ENCODE measurements at places on chromosomes 13 and 19.

GRCh38 chr13:42623916-42624315 lies 50.0 kb downstream of the TNFSF11 start:
- no peak for DNase-seq

GRCh38 chr13:24650161-24650560 lies 30.0 kb upstream of the ATP12A start:
- DNase-seq: no peak

- DNase-seq: no peak
Observed at GRCh38 chr13:32495429-32495828, 43.2 kb downstream of the N4BP2L2 start.

- DNase-seq: no peak
Observed at GRCh38 chr19:51448011-51448410, 10.2 kb downstream of the SIGLEC8 start.

DNA sequence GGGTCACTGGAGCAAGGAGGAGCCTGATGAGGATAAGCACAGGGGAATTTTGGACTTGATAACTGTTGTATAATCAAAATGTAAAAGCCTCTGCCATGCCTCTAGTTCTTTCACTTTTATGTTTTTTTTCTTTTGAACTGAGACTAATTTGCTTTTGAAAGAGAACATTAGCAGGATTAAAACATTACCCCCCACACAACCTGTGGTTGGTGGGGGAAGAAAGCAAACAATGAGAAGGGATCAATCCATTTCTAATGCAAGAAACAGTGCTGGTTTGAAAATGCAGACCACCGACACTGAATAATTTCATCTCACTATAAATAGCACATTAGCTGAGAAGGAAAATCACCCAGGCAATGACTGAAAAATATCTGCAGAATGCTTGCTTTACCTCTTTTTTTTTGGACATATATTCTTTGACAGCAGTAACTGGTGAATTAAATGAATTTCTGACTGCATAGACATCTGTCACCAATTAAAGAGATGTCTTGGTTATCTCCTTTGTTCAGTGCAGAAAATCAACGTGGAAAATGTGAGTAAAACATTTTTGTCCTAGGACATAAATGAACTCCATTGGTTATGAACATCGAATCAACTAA lies 48.6 kb upstream of the TRPC4 start:
- no peak for DNase-seq

DNA sequence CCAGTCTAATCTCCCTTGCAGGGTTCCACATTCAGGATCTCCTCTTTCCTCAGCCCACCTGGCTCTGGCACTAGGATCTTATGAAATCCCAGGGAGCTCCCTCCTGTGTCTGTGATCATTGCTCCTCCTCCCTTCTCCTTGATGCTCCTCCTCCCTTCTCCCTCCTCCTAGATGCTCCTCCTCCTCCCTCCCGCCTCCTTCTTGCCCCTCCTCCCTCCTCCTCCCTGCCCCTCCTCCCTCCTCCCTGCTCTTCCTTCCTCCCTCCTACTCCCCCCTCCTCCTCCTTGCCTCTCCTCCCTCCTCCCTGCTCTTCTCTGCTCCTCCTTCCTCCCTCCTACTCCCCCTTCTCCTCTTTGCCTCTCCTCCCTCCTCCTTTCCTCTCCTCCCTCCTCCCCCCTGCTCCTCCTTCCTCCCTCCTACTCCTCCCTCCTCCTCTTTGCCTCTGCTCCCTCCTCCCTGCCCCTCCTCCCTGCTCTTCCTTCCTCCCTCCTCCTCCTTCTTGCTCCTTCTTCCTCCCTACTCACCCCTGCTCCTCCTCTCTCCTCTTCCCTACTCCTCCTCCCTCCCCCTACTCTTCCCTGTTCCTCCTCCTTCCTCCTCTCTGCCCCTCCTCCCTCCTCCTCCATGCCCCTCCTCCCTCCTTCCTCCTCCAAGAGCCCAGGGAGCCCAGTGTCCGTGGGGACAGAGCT lies 14.9 kb upstream of the ZBTB7A start:
- DNase-seq: no peak

DNA sequence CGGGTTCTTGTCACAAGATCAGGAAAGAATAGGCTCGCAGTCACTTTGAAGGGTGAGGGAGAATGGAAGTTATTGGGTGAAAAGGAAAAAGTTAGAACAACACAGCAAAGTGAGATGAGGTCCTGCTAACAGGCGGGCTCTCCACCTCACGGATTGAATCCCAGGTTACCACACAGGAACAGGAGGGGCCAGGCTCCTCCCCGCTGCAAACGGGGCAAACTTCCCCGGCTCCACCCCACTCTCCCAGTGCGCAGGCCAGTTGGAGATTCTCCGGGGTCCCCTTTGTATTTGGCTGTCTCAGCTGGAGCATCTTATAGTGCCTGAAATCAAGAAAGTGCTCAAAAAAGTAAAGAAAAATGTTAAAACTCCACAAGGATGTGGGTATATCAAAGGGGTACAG lies 78.3 kb upstream of the IPO5 start:
- DNase-seq: no peak

GRCh38 chr19:45601115-45601514 lies 897 bp downstream of the GPR4 start:
- DNase-seq: no peak

- DNase-seq: no peak
Observed at GRCh38 chr19:52778811-52779210, 7.8 kb downstream of the ZNF600 start.

DNA sequence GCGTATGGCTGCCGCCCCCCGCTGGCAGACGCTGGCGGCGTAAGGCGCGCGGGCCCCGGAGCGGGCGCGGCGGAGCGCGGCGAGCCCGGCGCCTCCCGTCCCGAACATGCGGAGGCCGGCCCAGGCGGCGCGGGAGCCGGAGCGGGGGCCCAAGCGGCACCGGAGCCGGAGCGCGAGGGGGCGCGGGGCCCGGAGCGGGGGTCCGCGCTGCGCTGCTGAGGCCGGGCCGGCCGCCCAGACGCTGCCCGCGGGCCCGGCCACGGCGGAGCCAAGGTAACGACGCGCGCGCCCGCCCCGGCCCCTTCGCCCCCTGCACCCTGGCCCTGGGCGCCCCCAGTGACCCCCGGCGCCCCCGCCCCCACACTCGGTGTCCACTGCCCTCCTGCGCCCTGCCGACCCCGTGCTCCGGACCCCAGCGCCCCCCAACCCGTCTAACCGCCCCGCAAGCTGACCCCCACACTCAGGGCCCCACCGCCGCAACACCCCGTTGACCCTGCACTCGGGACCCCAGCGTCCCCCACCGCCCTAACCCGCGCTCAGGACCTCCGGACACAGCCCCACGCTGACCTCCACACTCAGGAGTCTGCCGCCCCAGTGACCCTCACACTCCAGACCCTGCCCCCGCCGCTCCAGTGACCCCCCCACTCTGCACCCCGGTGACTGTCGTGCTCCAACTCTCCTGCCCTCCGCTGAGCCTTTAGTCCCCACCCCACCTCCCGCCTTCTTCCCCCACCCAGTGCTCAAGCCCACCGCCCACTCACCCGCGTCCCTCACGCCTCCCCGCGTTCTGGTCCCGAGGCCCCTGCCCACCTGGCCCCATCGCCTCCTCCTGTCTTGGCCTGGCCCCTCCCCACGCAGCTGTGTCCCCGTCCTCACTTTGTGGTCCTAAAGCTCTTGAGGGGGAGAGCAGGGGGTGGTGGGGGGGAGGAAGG lies at the start of gene CSNK1G2:
Gene CSNK1G2 (plus strand): TSS at position 27 of the 932 bp plus-strand sequence. CDS start 28,601 bp downstream, outside the sequence.
- no peak for DNase-seq

DNA sequence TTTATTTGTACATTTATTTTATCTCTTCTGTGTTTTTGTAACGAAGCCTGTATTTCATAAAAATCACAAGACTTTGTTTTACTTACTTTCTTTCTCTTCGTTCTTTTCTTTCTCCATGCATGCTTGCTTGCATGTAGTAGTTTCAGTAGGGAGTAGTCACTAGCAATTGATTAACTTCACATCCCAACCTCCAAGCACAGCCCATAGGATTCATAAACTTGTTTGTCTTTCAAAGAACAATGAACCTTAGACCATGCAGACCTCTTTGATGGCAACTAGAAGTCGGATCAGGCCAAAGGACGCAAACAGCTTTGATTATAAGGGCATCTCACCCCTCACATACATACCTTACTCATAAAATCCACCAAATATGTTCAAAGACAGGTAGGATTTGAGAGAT lies 3.1 kb upstream of the PRR20A start:
- DNase-seq: no peak

DNA sequence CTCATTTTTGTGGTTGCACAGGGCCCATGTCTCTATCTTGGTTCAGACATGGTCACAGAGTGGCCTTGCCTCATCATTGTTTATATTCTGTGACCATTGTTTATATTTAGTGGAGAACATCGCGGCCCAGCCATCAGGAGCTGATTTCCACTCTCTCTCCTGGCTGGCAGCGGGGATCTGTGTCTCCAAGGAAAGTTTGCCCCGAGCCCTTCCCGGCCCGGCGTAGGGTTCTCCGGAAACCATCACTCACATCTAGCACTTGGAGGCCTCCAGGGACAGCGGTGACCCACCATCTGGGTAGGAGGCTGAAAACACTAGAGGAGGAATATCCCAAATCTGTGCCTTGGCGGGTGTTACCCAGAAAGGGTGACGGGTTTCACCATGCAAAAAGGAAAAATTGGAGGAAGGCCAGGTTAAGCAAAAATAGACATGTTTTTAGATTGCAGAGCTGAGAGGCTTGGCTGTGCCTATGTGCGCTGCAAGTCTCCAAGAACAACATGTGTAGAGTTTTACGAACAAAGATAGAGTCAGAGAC lies 726 bp upstream of the ZNF358 start:
- DNase-seq: no peak

DNA sequence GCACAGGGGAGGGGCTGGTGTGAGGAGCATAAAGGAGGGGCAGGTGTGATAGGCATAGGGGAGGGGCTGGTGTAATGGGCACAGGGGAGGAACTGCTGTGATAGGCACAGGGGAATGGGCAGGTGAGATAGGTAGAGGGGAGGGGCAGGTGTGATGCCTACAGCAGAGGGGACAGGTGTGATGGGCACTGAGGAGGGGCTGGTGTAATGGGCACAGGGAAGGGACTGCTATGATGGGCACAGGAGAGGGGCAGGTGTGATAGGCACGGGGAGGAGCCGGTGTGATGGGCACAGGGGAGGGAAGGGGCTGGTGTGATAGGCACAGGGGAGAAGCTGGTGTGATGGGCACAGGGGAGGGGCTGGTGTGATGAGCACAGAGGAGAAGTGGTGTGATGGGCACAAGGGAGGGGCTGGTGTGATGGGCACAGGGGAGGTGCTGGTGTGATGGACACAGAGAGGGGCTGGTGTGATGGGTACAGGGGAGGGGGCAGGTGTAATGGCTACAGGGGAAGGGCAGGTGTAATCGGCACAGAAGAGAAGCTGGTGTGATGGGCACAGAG lies 39.5 kb upstream of the POP4 start:
- DNase-seq: no peak

DNA sequence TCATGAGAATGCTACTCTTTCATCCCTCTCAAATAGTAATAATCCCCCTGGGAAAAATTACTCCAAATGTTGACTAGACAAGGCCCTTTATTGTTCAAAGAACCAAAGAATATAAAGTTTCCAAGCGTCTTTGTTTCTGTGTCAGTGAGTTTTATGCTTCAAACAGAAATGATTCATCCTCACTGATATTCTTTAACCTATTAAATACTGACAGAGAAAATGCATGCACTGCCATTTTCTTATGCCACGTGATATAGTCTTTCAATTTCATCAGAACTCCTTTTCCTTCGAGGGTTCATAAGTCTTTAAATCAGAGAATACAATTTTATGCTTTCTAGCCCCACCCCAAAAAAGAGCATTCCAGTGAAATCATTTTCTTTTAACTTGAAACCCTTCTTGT lies 211.6 kb downstream of the SHISA2 start:
- no peak for DNase-seq

DNA sequence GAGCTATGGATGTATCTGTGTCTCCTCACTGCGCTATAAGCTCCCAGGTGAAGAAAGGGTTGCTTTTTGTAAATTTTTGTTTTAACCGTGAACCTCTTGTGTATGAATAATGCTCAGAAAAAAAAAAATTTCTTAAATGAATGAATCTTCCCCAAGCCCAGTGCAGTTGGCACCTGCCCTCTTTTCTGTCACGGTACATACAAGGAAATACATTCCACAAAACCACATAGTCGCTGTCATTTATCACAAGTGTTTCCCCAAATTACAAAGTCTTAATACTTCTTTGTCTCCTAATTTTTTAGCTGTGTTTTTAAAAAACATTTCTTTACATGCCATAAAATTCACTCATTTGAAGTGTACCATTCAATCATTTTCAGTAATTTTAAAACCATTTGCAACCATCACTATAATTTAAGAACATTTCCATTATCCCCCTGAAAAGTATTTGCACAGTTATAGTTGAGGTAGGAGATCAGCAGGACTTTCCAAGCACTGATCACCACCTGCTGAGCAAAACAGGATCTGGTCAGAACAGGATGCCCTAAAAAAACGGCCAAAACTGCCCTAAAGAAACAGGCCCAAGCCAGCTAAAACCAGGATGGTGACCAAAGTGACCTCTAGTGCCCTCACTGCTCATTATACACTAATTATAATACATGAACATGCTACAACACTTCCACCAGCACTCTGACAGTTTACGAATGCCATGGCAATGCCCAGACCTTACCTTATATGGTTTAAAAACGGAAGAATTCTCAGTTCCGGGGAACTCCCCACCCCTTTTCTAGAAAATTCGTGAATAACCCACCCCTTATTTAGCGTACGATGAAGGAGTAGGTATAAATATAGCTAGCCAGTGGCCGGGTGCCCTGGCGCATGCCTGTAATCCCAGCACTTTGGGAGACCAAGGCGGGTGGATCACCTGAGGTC lies 1.3 kb upstream of the TEX30 start:
- no peak for DNase-seq

GRCh38 chr13:112078879-112079531 lies 12.1 kb downstream of the SOX1 start:
- DNase-seq: no peak

- DNase-seq: no peak
Observed at GRCh38 chr13:54841682-54842081, 1813.1 kb downstream of the OLFM4 start.

DNA sequence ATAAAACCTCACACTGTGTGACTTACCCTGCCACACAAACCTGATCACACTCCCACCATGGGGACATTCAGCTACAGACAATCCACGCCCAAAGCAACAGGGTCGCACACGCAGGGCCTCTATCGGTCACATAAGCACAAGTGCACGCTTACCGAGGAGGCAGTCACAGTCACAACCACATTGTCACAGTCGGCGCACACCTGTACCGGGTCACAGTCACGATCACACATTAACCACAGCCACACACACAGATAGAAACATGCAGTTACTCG lies 579 bp downstream of the ZNF566 start:
- DNase-seq: no peak

GRCh38 chr13:26616126-26616525 lies 58.6 kb downstream of the WASF3 start:
- DNase-seq: no peak

GRCh38 chr13:31674051-31674450 lies 65.3 kb upstream of the RXFP2 start:
- no peak for DNase-seq

GRCh38 chr13:111531505-111531904 lies 211.1 kb downstream of the TEX29 start:
- DNase-seq: no peak

Data from cerebellar nuclear complex (tissue), 1 donor.